Activated CD4-positive, CD25-positive, alpha-beta regulatory T cell treated with anti-CD3 and anti-CD28 coated beads, Interleukin-2, amount 50 U/mL, for 72 hours (primary cell): ENCODE measurements at places on chromosomes 7 and 10.

GRCh38 chr7:20307119-20307518 lies 23.6 kb upstream of the ITGB8 start:
- no peak for DNase-seq

DNA sequence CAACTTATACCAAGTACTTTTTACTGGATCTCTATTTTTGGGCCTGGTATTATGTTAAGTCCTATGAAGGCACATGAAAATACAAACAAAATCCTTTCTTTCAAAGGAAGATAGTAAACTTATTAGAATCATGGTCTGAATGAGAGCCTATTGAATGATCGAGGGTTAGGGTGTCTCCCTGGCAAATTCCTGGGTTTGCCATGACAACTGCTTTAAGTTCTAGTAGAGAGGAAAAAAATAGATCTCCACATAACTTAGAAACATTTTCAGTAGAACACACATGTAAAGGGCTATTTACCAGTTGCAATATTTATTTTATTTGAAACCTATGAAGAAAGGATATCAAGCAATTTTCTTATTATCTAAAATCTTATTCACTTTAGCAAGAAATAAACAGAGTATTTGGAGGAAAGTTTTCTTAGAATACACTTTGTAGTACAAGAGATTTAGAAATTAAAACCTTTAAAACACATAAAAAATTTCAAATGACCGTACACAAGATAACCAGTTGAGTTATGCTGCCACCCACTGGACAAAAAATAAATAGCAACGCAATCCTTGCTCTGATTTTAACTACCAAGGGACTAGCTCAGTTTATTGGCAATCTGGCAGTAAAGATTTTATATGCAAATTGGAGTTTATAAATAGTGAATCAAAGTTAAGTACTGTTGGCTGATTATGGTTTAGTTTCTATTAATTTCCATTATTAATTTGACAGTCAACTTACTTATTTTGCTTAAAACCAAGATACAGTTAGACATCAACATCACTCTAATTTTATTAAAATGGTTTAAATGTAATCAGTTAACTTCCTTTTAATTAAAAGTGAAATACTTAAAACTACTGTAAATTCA lies 33.9 kb downstream of the CACUL1 start:
- DNase-seq = peak; percentile 48

DNA sequence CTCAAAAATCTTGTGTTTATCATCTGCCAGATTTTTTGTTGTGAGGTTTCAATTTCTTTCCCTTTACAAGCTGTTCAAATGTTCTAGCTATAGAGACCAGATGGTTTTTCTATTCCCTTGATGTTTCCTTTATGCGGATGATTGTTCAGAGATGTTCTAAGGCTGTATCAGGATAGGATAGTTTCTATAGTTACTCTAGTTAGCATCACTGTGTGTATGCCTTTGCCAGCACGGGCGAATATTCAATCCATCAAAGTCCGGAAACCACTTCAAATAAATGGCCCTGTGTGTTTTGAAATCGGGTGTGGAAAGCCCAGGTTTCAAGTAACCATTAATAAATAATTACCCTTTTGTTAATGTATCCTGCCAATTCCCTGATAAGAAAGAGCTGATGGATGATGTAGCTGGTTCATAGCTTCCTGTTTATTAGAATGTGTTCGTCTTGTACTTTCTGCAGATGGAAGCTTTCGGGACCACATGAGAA lies 149.8 kb upstream of the PRKCQ start:
- DNase-seq = no peak

DNA sequence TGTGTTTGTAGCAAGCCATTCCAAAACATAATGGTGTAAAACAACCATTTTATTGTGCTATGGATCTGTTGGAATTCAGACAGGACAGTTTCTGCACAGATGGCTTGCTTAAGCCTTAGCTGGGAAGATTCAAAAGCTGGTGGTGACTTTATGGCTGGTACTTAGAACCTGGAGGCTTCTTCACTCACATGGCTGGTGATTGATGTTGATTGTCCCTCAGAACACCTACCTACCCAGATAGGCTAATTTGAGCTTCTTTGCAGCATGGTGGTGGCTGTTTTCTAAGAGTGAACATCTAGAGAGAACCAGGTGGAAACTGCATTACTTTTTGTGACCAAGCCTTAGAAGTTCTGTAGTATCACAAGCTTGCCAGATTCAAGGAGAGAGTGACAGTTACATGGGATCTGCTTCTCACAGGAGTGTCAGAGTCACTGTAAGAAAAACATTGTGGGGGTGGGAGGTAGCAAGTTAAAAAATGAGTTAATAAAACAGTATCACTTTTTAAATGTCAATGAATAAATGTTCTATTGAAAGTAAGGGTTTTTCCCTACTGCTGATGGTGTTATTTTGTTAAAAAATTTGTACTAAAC lies 7.1 kb downstream of the R3HCC1L start:
- DNase-seq = no peak

DNA sequence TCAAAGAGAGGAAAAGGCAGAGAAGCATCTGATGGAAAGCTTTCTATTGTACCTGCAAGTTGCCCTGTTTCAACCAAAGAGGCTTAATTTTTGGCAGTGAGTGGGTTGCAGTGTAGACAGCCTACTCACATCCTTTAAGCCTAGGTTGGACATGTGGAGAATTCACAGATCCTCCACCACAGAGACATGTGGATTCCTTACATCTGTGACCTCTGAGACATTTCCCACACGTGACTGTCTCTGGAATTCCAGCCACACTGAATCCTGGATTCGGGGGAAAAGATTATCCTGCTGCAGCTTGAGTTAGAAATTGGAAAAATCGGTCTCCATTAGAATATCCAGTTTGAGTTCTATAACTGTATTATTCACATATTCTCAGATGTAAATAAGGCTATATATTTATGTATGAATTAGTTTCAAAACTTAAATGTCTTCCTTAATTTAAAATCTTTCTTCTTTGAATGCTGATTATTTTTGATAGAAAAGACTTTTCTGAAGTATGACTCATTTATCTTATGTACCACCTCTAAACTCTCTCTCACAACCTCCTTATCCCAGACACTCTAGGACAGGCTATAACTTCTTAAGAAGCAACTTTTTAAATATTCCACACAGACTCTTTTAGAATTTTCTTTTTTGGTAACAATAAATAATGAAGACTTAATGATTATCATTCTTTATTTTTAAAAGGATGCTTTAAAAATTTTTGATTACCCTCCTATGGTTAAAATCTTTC lies 123.3 kb downstream of the TWIST1 start:
- DNase-seq = no peak

DNA sequence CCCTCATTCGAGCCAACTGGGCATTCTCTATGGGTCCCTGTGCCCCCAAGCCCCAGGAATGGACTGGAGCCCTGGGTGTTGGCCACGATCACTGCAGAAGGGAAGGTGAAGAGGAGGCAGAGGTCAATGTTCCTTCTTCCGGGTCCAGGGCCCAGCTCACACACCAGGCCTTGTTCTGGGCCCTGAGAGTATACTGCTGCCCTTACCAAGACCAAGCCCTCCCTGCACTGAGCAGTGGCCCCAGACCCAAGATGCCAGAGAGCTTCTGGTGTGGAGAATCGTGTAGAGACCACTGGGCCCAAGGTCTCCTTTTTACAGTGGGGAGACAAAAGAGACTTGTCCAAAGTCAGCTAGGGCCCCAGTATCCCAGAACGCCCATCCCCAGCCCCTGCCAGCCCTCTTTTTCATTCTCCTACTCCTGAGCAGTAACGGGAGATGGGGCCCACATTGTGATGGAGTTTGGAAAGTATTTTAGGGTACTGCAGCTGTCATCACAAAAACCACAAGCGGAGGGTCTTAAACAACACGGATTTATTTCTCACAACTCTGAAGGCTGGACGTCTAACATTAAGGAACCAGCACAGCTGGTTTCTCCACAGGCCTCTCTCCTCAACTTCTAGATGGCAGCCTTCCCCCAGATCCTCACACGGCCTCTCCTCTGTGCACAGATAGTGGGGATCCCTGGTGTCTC lies 79.4 kb downstream of the PDGFA start:
- DNase-seq = no peak
